Type B pancreatic cell (in vitro differentiated cells): ENCODE measurements at places on chromosomes 11 and 22. TPM values are rescaled to one million over a fixed set of nuclear protein-coding genes. Genes with fewer than 3 reads are reported as not detected.

DNA sequence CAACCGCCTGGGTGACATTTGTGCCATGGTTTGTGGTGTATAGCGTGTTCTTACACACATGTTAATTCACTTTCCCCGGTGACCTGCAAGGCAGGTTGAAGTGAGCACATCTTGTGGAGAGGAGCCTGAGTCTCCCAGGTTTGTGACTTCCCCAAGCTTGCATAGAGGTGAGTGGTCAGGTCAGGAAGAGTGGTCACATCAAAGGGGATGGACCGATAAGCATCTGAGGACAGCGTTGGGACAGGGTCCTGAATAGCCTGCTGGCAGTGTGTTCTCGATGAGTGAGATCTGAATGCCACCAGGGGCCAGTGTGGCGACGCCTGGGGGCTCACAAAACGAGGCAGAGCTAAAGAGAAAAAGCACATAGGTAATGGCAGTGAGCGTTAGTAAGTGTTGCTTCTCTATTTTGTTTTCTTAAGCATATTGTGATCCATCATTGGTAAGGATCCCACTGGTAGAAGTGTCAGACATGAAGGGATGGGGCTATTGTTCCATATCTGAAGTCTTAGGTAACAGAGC is 154.6 kb downstream of the GRIK4 start:
- no peak for DNase-seq

DNA sequence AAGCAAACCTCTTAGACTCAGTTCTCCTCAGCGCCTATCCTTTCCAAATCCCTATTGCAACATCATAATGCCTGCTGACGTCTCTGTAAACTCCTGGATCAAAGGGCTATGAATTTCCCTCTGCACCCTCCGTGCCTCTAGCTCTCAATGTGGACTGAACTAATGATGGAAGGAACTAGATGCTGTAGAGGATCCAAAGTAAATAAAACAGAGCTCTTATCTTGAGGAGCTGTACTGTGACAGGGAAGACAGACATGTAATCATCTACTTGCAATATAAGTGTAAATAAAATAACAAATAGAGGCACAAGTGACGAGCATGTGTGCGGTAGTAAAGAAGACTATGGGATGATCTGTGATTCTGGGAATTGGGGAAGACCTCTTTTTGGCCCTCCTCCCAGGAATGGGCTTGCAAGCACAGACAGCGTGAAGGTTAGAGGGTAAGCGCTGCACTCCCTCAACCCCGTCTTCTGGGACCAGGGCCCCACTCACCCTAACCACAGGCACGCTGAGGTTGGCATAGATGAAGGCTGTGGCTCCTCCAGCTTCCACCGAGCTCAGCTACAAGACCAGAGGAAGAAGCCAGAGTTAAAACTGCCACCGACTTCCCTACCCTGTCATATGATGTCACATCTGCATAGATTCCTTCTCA is 42.2 kb downstream of the P4HA3 start:
- DNase-seq: peak; percentile 34

GRCh38 chr11:115910379-115910778 is 406.2 kb upstream of the CADM1 start:
- DNase-seq: no peak

GP1BB gene
- 1.9 and 2.4 TPM in 2 replicates for total RNA-seq

FBLN1 gene
- total RNA-seq: 121 and 271 TPM in 2 replicates

BCO2 gene
- 2.2 and 2.7 TPM in 2 replicates for total RNA-seq

OR8D1 gene
- total RNA-seq: not detected in 2 replicates
